ENCODE measurements at places on chromosomes 12 and 14. TPM values are rescaled to one million over a fixed set of nuclear protein-coding genes. Genes with fewer than 3 reads are reported as not detected.

- DNase-seq, result no peak
Observed at GRCh38 chr12:93192878-93193277, 184.8 kb upstream of the NUDT4 start.

- peak; percentile 98 for DNase-seq
Observed at GRCh38 chr14:54738009-54738408, 164.6 kb downstream of the GCH1 start.

- DNase-seq, result peak; percentile 88
Observed at GRCh38 chr14:23237772-23238594, at the start of gene RNF212B. Gene RNF212B, plus strand, starts transcription at chr14:23237936. Its CDS starts 2,410 bp downstream, at chr14:23240346.

DNA sequence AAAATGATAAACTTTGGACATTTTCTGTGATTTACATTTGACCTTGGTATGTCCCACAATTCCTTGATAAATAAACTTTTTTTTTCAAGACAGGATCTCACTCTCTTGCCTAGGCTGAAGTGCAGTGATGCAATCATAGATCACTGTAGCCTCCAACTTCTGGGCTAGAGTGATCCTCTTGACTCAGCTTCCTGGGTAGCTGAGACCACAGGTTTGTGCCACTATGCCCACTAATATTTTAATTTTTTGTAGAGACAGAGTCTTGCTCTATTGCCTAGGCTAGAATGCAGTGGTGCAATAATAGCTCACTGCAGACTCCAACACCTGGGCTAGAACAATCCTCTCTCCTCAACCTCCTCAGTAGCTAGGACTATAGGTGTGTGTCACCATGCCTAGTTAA is 79.1 kb upstream of the PTGDR start:
- DNase-seq, result peak; percentile 30

DNA sequence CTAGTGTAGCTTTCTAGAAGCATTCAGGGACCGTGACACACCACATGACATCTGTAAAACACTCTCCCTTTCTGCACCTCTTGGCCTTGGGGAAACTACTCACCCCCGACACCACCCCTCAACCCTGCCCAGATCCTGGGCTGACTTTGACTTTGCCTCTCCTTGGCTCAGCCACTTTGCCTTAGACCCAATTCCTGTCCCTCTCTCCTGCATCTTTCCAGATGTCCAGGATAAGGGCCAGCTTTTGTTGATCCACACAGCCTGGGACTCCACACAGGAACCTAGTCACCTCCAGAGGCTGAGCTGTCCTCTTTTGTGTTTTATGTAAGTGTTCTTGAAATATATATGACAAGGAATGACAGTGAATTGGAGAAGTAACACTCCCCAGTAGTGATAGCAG is 153.7 kb upstream of the PLXNC1 start:
- no peak for DNase-seq

DNA sequence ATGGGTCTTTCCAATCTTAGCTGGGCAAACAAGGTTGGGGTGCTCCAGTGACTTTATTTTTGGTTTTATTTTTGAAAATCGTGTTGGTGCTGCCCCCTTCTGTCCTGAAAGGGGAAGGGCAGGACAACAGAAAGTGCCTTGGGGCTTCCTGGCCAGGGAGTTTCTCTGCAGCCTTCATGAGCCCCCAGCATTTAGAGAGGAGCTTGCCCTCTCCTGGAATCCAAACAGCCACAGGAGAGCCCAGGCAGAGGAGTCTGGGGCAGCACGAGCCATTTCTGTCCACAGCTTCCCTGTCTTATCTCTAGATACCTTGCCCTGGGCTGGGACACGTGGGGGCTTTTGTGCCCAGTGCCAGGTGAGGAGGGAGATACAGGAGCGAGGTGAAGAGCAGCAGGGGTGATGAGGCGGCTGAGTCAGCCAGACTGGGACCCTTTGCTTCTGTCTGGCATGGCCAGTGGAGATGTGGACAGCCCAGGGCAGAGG is 4.4 kb upstream of the C1RL start:
- DNase-seq, result peak; percentile 33

DNA sequence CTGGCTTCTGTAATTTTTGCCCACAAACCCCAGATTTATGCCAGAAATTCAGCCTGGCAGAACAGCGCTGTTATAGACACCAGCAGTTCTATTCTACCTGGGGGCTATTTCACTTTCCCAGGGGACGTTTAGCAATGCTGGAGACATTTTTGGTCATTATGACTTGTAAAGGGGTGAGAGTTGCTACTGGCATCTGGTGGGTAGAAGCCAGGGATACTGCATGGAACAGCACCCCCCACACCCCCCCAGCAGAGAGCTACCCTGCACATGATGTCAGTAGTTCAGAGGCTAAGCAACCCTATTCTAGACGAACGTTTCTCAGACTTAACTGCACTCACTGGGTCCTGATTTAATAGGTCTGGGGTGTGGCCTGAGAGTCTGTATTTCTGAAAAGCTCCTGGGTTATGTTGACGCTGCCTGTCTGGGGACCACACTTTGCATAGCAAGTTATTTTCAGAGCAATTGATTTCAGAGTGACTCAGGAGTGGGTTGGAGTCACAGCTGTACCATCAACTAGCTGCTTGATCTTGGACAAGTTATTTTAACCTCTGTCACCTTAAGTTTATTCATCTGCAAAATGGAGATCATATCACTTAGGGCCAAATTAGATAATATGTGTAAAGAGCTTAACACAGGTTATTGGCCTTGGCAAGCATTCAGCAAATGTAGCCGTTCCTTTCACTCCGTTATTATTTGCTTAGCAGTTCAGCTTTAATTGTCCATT is 48.5 kb downstream of the CHST11 start:
- DNase-seq, result no peak

GRCh38 chr14:94646481-94646880 is 34.3 kb downstream of the SERPINA3 start:
- no peak for DNase-seq

Gene CELA1
- not detected for total RNA-seq

DNA sequence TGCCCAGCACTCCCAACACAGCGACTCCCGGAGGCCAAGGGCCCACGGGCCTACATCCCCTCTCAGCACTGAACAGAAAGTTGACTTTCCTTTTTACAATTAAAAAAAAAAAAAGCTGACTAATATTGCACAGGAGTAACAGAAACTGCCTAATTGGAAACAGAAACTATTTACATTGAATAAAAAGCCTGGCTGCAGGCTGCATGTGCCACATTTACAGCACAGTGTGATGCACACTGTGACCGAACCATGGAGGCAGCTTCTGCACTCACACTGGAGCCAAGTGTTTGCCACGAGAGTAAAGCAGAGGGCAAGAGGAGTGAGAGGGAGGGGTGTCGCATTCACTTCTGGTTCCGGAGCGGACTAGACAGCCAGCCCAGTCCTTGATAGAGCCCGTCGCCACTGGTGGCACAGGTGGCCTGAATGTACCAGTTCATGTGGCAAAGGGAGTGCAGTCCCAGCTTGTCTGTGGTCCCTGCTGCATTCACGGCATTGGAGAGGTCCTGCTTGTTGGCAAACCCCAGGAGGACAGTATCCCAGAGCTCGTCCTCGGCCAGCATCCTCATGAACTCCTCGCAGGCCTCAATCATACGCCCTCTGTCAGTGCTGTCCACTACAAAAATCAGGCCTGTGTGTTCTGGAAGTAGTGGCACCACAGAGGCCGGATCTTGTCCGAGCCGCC is 59.2 kb downstream of the SPPL3 start:
- DNase-seq, result no peak

DNA sequence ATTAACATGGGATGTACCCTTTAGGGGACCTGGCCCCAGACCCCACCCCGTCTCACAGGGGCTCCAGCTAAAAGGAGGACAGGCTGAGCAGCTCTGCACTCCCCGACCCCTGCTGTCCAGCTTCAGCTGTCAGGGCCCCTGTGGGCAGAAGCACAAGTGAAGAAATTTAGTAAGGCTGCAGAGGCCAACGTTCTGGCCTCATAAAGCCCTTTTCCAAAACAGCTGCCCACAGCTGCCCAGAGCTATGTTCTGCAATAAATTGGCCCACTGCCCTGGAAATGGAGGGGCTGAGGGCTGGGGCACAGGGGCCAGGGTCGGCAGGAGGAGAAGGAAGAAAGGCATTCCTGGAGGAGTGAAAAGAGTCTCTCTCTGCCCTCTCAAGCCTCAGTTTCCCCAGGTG is 357.1 kb downstream of the BCL11B start:
- DNase-seq, result no peak

DNA sequence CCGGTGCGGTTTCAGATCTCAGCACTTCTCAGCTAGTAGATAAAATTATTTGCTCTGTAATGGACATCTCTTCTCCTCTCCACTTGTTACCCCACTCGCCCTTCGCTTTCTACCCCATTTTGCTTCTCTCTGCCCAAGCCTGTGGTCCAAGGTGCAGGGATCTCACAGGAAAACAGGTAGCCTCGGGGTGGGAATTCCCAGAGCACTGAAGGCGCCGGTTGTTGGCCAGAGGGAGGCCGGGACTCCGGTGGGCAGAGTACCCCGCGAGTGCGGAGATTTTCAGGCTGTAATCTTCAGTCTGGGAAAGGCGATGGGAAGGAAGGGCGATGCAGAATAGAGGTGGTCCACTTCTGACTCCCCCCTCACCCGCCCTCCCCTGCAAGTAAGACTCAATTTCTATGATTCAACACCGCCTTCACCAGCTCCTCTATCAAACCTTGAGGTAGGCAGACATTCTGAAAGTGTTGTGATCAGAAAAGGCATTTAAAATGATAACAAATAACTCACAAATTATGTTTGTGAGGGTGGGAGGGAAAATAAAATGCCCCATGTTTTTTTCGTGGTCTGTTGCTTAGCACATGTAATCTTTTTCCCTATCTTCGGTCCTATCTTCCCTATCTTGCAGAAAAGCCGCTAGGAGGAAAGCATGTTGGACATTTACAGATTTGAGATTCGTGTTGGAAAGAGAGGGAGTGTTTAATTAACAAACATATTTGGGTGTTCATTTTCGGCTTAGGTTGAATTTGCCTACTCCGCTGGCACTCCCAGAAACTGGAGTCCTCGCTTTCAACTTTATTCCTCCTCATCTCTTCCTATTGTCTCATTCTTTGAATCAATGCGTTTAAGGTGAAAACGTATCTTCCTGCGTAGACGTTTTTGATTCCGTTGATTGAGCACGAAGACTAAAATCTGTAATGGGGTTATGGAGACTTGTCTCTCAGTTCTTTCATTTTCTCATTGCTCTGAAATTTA is 8.5 kb downstream of the FOXG1 start:
- no peak for DNase-seq

- no peak for DNase-seq
Observed at GRCh38 chr14:68624541-68625220, 168.2 kb downstream of the ZFP36L1 start.

- DNase-seq, result peak; percentile 94
Observed at GRCh38 chr14:91127401-91127801, 13.5 kb downstream of the DGLUCY start.

Gene ITGB7
- total RNA-seq, result 3.4 TPM

GRCh38 chr14:91360490-91361232 is 57.0 kb downstream of the CCDC88C start:
- DNase-seq, result no peak

- DNase-seq, result peak; percentile 37
Observed at GRCh38 chr14:68084256-68084655, 264.7 kb downstream of the RAD51B start.

- no peak for DNase-seq
Observed at GRCh38 chr12:40263616-40264409, 39.0 kb downstream of the LRRK2 start.

Gene ATP5MC2
- 244 TPM for total RNA-seq

DNA sequence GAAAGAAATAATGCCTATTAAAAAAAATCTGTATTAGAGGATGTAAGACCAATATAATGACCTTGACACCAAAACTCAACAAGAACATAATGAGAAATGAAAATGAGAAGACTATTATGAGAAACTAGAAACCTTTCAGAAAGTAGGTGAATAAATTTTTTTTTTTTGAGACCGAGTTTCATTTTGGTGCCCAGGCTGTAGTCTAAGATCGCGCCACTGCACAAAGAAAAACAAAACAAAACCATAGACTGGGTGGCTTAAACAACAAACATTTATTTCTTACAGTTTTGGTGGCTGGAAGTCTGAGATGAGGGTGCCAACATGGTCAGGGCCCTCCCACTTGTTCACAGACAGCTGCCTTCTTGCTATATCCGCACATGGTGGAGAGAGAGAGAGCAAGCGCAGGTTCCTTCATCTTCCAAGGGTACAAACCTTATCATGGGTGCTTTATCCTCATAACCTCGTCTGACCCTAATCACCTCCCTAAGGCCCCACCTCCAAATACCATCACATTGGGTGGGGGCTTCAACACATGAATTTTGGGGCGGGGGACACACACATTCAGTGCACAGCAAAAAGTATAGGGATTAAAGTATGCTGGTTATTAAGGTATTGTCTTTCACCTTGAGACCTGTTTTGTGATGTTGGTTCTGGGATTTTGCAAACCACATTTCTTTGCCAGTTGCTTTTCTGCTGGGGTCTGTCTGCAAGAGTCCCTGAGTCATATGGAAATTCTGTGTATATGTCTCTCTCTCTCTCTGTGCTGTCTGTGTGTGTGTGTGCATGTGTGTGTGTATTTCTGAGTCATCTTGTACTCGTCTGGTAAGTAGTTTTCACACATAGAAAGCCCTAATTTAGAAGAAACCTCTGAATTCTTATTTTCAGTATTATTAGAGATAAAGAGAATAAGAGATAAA is 26.2 kb downstream of the ZCRB1 start:
- DNase-seq, result peak; percentile 30

Gene FOXG1
- total RNA-seq, result not detected

DNA sequence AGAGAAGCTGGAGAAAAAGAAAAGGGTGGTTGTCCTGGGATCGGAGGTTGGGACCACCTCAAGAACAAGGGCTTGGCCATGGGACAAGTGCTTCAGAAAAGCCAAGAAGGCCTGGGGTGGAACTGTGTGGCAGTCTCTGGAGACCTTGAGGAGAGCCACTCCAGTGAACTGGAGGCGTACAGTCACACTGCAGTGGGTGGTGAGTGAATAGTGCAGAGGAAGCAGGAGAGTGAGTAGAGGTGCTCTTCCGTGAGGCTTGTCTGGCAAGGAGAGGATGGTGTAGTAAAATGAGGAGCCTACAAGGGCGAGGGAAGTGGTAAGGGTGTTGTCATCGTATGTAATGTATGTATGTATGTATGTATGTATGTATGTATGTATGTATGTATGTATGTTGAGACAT is 20.9 kb downstream of the RASSF3 start:
- DNase-seq, result no peak

Gene ADAM21
- total RNA-seq, result 0.80 TPM

- no peak for DNase-seq
Observed at GRCh38 chr12:62082448-62082847, 177.8 kb upstream of the USP15 start.

GRCh38 chr14:76208340-76208739 is 56.6 kb downstream of the GPATCH2L start:
- DNase-seq, result no peak

Gene ZNF26
- 30.2 TPM for total RNA-seq

Gene SSPN
- total RNA-seq, result 11.9 TPM

Gene ARHGEF25
- 18.1 TPM for total RNA-seq

Gene HSP90B1
- 593 TPM for total RNA-seq

Gene RNF31
- total RNA-seq, result 69.6 TPM

GRCh38 chr12:76768576-76768975 is 4.7 kb downstream of the ZDHHC17 start:
- DNase-seq, result no peak

Gene ESRRB
- not detected for total RNA-seq

- peak; percentile 82 for DNase-seq
Observed at GRCh38 chr12:95653771-95654546, 102.7 kb upstream of the USP44 start.

Gene GSC
- total RNA-seq, result not detected
